ENCODE measurements at places on chromosomes 13 and 19.
A peak's percentile ranks its signal among the peaks of the same experiment; 100 is the strongest.

DNA sequence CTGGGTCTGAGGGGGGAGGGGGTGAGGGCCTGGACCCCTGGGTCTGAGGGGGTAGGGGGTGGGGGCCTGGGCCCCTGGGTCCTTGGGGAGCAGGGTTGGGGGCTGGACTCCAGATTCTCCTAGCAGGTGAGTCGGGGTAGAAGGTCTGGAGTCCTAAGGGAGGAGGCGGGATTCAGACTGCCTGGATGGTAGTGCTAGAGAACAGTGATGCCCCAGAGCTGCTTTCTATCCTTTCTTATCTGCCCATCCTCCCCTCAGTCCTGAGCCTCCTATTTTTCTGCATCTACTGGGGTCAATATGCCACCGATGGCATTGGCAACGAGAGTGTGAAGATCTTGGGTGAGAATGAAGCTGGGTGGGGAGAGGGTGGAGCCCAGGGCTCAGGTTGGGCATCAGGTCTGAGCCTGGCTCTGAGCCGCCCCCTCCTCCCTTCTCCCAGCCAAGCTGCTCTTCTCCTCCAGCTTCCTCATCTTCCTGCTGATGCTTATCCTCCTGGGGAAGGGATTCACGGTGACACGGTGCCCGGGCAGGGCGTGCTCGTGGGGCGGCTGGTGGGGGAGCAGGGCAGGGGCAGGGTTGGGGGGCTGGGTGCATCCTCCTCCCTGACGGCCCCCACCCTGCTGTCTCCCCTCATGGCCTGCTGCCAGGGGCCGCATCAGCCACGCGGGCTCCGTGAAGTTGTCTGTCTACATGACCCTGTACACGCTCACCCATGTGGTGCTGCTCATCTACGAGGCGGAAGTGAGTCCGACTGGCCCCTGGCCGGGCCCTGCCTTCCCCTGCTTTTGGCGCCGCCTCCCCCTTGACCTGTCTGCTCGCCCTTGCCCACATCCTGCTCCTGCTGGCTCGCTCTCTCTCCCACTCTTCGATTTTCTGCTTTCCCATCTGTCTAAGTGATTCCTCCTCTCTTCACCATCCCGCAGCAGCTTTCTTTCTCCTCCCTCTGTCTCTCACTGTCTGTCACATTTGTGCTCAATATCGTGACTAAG is 3.4 kb downstream of the TMEM145 start:
- no peak for DNase-seq

DNA sequence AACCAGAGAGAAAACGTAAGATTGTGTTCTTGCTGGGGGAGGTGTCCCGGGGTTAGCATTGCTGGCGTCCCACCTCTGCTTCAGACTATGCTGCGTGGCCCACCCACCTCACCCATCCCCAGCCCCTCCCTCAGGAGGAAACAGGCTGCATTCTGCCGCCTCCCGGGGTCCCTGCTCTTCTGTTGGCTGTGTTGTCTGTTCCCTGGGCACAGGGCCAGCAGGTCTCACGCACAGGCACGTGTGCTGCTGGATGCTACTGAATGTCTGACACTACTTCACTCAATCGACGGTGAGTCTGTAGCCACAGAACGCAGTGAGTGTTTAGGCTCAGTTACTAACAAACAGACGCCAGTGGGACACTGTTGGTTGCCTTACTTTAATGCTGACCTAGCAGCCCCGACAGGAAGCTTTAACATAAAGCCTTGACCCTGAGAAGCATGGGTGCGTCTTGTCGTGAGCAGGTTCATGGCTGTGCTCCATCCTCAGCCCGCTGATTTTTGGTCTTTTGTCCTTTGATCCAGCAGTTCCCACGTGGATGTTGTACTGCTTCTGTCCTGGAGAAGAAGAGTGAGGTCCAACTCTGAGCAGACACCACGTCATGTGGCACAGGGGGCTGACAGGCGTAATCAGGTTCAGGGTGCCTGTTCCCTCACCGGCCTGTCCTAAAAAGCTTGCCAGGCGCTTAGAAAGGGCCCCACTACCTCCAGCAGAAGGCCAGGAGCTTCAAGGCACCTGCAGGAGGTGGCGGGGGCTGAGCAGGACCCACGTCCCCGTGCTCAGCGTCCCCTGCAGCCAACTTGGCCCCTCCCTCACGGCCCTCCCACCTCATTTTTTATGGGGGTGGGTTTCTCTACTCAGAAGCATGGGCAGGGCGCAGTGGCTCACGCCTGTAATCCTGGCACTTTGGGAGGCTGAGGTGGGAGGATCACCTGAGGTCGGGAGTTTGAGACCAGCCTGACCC is 26.0 kb downstream of the NAXD start:
- DNase-seq: no peak

- DNase-seq: no peak
Observed at GRCh38 chr13:106385654-106386053, 149.8 kb downstream of the EFNB2 start.

GRCh38 chr19:46825731-46826055 is 25.0 kb downstream of the AP2S1 start:
- DNase-seq: no peak

GRCh38 chr19:7393459-7393858 is 44.7 kb downstream of the ARHGEF18 start:
- DNase-seq: no peak

- no peak for DNase-seq
Observed at GRCh38 chr13:55359067-55359466, 1781.7 kb upstream of the PRR20A start.

GRCh38 chr19:51702103-51702824 is 9.1 kb downstream of the SPACA6 start:
- peak; percentile 47 for DNase-seq

Data from iPS DF 6.9 (cell line).